Thoracic aorta (tissue), 2 donors: ENCODE measurements at places on chromosomes 7 and 10. TPM values are rescaled to one million over a fixed set of nuclear protein-coding genes. Genes with fewer than 3 reads are reported as not detected.

Gene CHRM2
- not detected for total RNA-seq

Gene SAMD9L
- total RNA-seq, result 11.3 TPM

- no peak overlapping the region for H3K27ac ChIP-seq
- no peaks in the 10 kb centered on the region for H3K4me1 ChIP-seq
- no peak for DNase-seq
- no peaks in the 10 kb centered on the region for H3K27me3 ChIP-seq
- no peaks in the 10 kb centered on the region for H3K36me3 ChIP-seq
Measured at GRCh38 chr10:126893841-126894240, 11.4 kb upstream of the DOCK1 start.

DNA sequence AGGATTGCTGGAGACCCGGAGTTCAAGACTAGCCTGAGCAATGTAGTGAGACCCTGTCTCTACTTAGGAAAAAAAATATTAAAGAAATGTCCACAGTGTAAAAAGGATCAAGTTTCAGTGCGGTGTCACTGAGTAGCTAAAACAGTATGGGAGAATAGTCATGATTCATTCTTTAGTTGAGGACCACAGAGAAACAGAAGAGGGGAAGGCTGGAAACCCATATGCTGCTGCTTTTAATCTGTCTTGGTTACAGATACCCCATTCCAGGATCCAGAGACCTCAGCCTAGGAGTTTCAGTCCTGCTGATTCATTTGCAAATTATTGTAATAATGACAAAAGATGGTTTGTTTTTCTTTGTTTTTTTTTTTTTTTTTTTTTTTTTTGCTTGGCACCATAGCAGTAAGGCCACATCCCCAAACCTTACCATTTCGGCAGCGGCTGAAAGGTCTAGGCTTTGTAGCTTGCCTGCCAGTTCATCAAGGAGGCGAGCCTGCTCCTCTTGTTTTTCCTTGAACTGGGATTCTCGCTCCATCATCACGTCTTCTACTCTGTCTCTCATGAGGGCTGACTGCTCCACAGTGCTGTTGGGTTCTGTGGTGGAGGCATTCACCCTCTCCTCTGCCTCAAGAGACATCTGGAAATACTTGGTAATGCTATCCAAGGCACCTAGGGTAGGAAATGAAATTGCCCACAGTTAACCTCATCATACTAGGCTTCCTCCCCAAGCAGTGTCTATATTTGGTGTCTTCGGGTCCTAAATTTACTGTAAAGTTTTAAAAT, 44.2 kb downstream of the DLD start:
- H3K27me3 ChIP-seq, result no peaks in the 10 kb centered on the region
- no peak overlapping the region for H3K4me3 ChIP-seq
- no peak overlapping the region for H3K27ac ChIP-seq
- H3K36me3 ChIP-seq, result peaks cover 12% of the 10 kb centered on the region
- DNase-seq, result no peak

GRCh38 chr10:34380856-34381255, 434.2 kb downstream of the PARD3 start:
- no peak overlapping the region for H3K27ac ChIP-seq
- no peak for DNase-seq

GRCh38 chr7:70502117-70502863, 629.7 kb upstream of the GALNT17 start:
- no peaks in the 10 kb centered on the region for H3K36me3 ChIP-seq
- H3K4me3 ChIP-seq, result no peak overlapping the region
- H3K4me1 ChIP-seq, result no peaks in the 10 kb centered on the region

DNA sequence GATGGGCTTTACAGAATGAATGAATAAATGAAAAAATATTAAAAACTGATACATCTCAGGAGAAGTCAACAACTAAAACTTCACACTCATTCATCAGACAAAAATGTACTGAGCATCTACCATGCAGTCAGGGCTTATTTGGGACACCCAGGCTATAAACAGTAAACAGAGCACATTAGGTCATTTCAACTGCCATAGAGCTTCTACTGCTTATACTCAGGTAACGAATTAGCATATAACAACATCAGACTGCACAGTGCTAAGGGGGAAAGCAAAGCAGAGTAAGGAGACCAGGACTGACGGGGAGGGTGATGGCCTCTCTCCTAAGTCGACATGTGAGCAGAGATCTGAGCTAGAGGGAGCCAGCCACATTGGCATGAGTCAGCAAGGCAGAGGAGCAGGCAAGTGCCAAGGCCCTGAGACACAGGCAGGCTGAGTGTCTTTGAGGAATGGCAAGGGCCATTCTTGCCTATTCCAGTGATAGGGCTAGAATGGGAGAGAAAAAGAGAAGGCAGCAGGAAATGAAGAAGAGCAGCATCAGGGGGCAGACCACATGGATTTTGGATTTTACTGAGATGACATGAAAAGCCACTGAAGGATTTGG, 528.9 kb downstream of the PARD3 start:
- H3K27me3 ChIP-seq, result no peaks in the 10 kb centered on the region
- no peak overlapping the region for H3K27ac ChIP-seq

Gene SMIM30
- 23.7 TPM for total RNA-seq

DNA sequence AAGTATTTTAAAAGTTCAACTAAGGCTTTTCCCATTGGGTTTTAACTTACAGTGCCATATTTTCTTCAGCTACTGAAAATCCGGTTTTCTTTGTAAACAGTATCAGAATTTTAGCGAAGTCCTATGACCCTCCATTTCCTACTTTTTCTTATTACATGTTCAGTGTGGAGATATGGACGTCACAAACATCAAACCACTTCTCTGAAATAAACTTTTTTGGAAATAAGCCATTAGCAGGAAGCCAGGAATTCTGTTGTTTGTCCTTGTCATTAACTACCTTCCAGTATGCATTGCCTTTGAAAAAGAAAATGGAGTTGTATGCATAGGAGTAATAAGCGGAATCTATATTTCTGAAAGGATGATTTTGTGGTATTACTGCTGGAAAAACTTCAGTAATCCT, 9.1 kb downstream of the MMP21 start:
- no peaks in the 10 kb centered on the region for H3K27me3 ChIP-seq
- no peak overlapping the region for H3K27ac ChIP-seq
- DNase-seq, result no peak
- H3K4me1 ChIP-seq, result no peaks in the 10 kb centered on the region

Gene VWA2
- 0.28 TPM for total RNA-seq

- DNase-seq, result no peak
- no peaks in the 10 kb centered on the region for H3K36me3 ChIP-seq
Measured at GRCh38 chr10:79342295-79342761, 4.9 kb upstream of the PPIF start.

GRCh38 chr10:21727452-21728168, 193.6 kb downstream of the MLLT10 start:
- H3K4me3 ChIP-seq, result no peak overlapping the region
- H3K4me1 ChIP-seq, result peaks cover 6% of the 10 kb centered on the region
- no peaks in the 10 kb centered on the region for H3K36me3 ChIP-seq
- no peak overlapping the region for H3K27ac ChIP-seq
- no peaks in the 10 kb centered on the region for H3K27me3 ChIP-seq

Gene FUOM
- total RNA-seq, result 26.1 TPM

DNA sequence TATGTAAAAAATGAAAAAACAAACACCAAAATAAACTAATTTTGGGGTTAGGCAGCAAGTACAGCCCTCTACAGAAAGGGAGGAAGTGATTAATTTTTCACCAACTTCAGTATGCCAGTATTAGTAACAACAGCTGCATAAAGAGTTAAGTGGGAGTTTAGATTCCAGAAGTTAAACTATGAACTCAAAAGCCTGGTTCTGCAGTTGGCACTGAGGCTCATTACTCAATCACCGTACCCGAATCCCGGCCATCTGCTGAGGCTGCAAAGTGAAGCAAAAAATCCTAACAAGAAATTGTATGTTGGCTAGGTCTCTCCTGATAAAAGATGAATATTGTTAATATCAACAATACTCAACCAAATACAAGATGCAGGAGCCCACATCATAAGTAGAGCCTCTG, 4.0 kb downstream of the NUDT5 start:
- H3K27me3 ChIP-seq, result no peaks in the 10 kb centered on the region
- peaks cover 23% of the 10 kb centered on the region for H3K4me1 ChIP-seq
- H3K27ac ChIP-seq, result no peak overlapping the region
- no peak for DNase-seq
- H3K36me3 ChIP-seq, result peaks cover 4% of the 10 kb centered on the region

DNA sequence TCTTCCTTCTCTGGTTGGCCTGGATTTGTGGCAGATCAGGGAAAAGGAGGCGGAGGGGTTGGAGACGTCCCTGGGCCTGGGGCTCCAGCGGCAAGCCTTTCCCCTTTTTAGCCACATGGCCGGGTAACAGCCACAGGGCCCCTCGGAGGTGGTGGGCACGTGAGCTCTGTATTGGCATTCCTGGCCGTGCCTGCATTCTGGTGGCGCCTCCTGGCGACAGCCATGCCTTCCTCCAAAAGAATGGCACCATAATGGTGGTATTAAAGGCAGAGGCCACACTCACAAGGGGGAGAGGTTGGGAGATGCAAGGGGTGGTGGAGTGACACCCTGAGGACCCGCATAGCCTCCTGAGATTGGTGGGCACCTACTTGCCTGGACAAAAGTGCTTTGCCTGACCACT, 3.0 kb upstream of the AQP1 start:
- no peaks in the 10 kb centered on the region for H3K36me3 ChIP-seq
- no peak overlapping the region for H3K4me3 ChIP-seq
- H3K27ac ChIP-seq, result peak overlapping the region; percentile 98
- H3K4me1 ChIP-seq, result peaks cover 34% of the 10 kb centered on the region
- no peaks in the 10 kb centered on the region for H3K27me3 ChIP-seq
- no peak for DNase-seq

Gene NPSR1
- total RNA-seq, result not detected

DNA sequence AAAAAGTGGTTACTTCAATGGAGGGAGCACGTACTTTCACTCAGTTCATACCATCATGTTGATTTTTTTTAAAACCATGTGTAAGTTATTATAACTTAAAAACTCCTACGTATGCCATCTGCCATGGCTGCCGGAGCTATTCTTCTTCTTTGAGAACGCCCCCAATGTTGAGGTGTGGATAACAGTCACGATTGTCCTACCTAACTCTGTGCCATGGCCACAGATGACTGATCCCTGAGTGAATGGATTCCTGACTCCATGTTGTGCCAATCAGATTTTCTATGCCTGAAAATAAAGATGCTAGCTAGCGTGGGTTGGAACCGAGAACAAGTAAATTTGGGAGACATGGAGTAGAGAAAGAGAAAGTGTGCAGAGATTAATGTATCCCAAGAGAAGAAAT, 5.3 kb downstream of the MCMBP start:
- H3K4me1 ChIP-seq, result peaks cover 23% of the 10 kb centered on the region
- no peaks in the 10 kb centered on the region for H3K36me3 ChIP-seq
- H3K27me3 ChIP-seq, result no peaks in the 10 kb centered on the region
- no peak overlapping the region for H3K4me3 ChIP-seq
- no peak for DNase-seq
- H3K27ac ChIP-seq, result no peak overlapping the region

Gene BRI3
- total RNA-seq, result 104 TPM

Gene TPK1
- 21.2 TPM for total RNA-seq

Gene TMEM178B
- 0.92 TPM for total RNA-seq

GRCh38 chr10:50326172-50326555, 74.8 kb upstream of the ASAH2 start:
- no peaks in the 10 kb centered on the region for H3K36me3 ChIP-seq
- H3K4me3 ChIP-seq, result peak overlapping the region; percentile 19
- H3K4me1 ChIP-seq, result peaks cover 22% of the 10 kb centered on the region
- H3K27me3 ChIP-seq, result no peaks in the 10 kb centered on the region

DNA sequence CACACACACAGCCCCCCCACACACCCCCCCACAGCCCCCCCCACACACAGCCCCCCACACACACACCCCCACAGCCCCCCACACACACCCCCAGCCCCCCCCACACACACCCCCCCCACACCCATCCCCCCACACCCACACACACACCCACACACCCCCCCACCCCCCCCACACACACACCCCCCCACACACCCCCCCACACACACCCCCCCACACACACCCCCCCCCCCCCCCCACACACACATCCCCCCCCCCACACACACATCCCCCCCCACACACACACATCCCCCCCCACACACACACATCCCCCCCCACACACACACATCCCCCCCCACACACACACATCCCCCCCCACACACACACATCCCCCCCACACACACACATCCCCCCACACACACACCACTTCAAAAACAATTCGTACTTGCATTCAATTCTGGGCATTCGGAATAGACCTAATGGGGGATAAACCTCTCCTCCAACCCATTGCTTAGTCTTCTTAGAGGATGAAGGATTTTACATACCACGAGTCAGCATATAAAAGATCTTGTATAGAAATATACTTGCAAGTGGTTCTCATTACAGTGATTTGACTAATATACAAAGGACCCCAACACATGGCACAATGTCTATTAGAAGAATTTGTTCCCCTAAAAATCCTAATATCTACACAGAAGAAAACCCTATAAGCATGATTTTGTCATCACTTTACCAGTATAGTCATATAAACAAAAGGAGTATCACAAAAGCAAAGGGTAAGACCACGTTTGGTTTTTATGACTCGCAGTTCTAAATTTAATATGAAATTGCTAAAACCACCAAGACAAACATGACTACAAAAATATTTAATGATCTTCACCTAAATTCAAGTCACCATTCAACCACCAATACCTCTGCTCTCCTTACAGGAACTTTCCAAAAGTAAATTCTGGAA, 80.9 kb downstream of the DIP2C start:
- H3K36me3 ChIP-seq, result no peaks in the 10 kb centered on the region
- no peak overlapping the region for H3K27ac ChIP-seq
- DNase-seq, result no peak
- H3K4me1 ChIP-seq, result peaks cover 7% of the 10 kb centered on the region
- no peak overlapping the region for H3K4me3 ChIP-seq
- no peaks in the 10 kb centered on the region for H3K27me3 ChIP-seq

Gene PPP1R17
- total RNA-seq, result not detected

Gene C7orf25
- 18.1 TPM for total RNA-seq

Gene TMEM270
- total RNA-seq, result not detected

DNA sequence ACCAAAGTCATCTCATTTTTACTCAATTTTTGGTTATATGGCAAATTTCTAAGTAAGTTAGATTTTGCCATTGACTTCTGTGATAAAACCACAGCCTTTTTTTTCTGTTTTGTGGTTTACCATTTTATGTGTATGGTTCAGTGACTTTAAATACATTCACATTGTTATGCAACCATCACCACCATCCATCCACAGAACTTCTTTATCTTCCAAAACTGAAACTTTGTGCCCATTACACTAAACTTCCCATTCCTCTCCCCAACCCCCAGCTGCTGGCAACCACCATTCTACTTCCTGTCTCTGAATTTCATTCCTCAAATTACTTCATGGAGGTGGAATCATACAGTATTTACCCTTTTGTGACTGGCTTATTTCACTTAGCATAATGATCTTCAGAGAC, 280.4 kb upstream of the TCERG1L start:
- H3K27me3 ChIP-seq, result no peaks in the 10 kb centered on the region
- no peak overlapping the region for H3K27ac ChIP-seq
- H3K36me3 ChIP-seq, result no peaks in the 10 kb centered on the region

- no peak for DNase-seq
- H3K4me1 ChIP-seq, result peaks cover 11% of the 10 kb centered on the region
- H3K36me3 ChIP-seq, result no peaks in the 10 kb centered on the region
Measured at GRCh38 chr10:95572131-95572820, 11.1 kb upstream of the SORBS1 start.
